Stimulated activated CD8-positive, alpha-beta memory T cell treated with anti-CD3 and anti-CD28 coated beads, Interleukin-7, amount 100 ng/mL, for 4 hours (primary cell): ENCODE measurements at places on chromosomes 13 and 19.

DNA sequence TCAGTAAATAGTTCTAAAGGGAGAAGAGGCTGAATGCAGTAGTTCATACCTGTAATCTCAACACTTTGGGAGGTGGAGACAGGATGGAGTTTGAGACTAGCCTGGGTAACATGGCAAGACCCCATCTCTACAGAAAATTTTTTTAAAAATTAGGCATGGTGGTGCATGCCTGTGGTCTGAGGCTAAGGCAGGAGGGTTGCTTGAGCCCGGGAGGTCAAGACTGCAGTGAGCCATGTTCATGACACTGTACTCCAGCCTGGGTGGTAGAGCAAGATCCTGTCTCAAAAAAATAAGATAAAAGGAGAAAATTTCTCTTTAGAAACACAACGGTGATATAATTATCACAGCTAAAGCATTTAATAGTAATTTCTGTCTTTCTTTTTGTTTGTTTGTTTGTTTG is 57.1 kb downstream of the SIPA1L3 start:
- DNase-seq, result no peak

GRCh38 chr19:8575467-8575997 is 1.7 kb downstream of the MYO1F start:
- DNase-seq, result peak; percentile 46

GRCh38 chr19:1288833-1289685 is 3.4 kb downstream of the EFNA2 start:
- DNase-seq, result no peak

DNA sequence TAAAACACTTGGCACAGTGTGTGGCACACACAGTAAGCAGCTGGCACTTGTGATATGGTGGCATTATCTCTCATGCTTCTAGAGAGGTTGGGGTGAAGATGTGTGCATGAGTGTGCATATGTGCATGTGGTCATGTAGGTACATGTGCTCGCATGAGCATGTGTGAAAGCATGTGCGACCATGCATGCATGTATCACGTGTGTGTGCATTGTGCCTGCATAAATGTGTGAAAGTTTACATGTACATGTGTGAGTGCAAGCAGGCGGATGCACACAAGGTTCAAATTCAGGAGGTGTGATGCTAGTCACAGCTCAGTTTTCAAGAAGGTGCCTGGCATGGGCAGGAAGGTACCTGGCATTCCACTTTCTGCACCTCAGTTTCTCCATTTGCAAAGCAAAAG is 59.0 kb upstream of the UQCRFS1 start:
- DNase-seq, result no peak

- DNase-seq, result peak; percentile 81
These were observed 4.1 kb upstream of the EML2 start for GRCh38 chr19:45643024-45643926.

GRCh38 chr19:4624733-4625362 is 14.5 kb upstream of the TNFAIP8L1 start:
- DNase-seq, result no peak

GRCh38 chr13:113857531-113858195 is 6.2 kb downstream of the GAS6 start:
- no peak for DNase-seq

DNA sequence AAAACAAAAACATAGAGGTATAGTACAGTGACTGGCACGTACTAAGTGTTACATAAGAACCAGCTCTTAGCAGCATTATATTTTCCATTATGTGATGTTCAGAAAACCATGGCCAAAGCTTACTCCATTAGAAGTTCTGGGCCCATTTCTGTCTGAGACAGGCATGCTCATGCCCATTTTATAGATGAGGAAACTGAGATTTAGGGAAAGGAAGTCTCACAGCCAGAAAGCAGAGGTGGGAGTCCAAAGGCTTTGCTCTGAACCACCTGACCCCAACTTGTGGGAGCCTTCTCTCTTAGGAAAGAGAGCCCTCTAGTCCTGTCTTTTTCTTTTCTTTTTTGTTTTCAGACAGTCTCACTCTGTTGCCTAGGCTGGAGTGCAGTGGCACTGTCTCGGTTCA is 2.3 kb downstream of the AP2S1 start:
- no peak for DNase-seq

DNA sequence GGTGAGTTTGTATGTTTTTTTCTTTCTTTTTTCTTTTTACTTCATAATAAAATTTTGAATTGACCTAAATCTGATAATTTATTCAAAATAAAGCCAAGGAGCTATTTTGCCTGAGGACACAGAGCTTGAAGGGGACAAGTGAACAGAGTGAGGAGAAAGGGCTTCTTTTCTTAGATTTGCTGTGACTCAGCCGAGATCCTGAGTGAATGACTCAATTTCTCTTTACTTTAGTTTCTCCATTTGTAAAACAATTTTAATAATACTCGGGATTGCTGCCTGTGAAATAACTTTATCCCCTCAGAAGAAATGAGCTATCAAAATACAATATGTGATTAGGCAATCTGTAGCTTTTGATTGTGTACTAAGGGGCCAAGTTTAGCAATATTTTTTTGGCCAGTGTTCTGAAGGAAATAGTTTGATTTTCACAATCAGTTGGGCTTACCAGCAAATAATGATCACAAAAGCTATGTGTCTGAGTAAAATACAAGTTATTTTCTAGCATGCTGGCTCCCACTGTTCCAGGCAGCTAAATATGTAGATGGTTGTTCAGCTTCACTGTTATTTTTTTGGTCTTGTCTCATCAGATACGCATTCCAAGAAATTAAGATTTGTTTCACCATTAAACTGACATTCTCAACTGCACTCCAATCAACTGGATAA is 437.5 kb downstream of the FGF9 start:
- no peak for DNase-seq

DNA sequence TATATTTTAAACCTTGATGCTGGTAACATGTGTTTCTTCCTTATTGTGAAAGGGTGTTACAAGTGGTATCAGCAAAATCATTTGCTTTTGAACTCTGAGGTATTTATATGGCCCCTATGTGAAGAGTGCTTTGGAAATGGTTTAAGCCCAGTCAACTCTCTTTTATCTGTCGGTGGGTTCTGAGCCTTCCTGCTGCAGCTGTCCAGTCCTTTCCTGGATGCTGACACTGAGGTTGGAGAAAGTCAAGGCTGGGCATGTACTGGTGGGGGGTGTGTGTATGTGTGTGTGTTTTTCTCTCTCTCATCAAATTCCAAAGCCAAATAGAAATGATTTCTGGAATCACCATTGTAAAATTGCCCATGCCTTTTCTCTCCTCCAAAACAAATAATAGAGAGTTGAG is 221.2 kb downstream of the LMO7 start:
- DNase-seq, result no peak

DNA sequence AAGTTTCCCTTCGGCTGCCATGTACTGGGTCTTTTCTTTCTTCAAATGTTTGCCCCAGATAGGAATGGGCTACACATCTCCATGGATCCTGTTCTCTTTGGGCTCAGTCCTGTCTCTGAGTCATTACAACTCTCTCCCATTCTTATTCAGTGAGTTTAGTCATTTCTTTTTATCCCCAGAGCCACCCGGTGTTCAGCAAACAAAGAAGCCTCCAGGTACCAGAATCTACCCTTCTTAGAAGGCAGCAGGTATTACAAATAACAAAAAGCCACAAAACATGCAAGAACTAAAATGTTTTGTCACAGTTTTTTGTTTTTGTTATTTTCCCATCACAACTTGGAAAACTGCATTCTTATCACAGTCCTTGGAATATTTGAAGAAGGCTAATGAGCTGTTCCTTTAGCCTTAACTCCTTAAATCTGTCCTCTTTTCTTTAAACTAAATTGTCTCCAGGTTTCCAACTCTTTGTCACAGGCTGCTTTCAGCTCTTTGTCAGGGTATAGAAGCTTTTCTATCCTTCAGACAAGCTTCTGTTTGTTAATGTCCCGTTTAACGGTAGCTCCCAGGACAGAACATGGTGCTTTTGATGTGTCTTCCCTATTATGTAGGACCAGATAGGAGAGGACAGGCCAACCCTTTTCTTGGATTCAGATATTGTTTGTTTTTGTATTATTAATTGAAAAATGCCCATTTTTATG is 215.5 kb upstream of the HTR2A start:
- no peak for DNase-seq

DNA sequence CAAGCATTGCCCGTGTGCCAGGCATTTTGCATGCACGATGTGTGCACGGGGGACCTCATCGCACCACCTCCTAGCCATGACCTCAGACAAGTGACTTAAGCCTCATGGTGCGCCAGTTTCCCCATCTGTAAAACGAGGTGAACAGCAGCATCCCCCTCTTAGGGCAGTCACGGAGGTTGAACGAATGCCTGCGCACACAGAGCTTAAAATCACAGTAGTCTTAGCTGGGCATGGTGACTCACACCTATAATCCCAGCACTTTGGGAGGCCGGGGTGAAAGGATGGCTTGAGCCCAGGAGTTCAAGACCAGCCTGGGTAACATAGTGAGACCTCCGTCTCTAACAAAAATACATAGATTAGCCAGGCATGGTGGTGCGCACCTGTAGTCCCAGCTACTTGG is 48.6 kb downstream of the PIN1 start:
- no peak for DNase-seq

GRCh38 chr13:77386880-77387606 is 60.1 kb upstream of the MYCBP2 start:
- no peak for DNase-seq

DNA sequence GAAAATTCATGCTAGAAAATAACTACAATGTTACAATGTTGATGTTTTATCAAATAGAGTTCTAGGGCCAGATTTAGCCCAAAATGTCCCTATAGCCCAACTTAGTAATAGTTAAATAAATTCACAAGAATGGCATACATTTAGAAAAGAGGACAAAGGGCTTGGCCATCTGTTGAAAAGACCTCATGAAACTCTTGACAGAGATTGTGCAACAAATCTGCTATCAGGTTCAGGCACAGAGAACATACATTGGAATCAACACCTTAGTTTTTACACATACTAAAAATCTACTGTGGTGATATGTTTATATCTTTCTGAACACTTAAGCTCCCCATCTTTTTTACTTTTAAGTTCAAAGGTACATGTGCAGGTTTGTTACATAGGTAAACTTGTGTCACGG is 298.3 kb upstream of the DACH1 start:
- DNase-seq, result no peak

- DNase-seq, result peak; percentile 15
These were observed 58.7 kb upstream of the PABPC3 start for GRCh38 chr13:25037057-25037813.
